ENCODE measurements at places on chromosomes 5 and 9.

GRCh38 chr5:154702477-154702876 lies 52.7 kb upstream of the LARP1 start:
- DNase-seq = no peak

GRCh38 chr9:107059220-107059619 lies 196.3 kb downstream of the ZNF462 start:
- no peak for DNase-seq

GRCh38 chr5:76084496-76085242 lies 1.5 kb downstream of the SV2C start:
- no peak for DNase-seq

- no peak for DNase-seq
Observed at GRCh38 chr5:39353717-39354399, 10.4 kb downstream of the C9 start.

GRCh38 chr5:174624733-174625522 lies 99.5 kb upstream of the MSX2 start:
- DNase-seq = no peak

DNA sequence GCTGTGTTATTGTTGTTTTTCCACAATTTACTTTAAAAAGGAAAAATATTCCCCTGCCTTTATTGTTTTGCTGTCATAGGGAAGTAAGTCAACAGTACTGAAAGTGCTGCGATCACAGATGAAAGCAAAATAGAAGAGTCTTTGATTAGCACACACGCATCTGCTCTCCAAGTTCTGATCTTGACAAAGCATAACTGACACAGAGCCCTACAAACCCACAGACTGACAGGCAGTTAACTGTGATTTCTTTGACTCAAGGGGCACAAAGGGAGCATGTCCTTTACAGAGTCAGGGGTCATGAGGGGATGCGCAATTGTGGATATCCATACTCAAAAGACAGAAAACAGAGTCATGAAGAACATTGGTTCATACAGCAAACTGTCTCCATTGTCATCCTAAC lies 123.7 kb downstream of the SNCAIP start:
- no peak for DNase-seq

GRCh38 chr9:81563739-81564138 lies 125.6 kb downstream of the TLE1 start:
- no peak for DNase-seq

DNA sequence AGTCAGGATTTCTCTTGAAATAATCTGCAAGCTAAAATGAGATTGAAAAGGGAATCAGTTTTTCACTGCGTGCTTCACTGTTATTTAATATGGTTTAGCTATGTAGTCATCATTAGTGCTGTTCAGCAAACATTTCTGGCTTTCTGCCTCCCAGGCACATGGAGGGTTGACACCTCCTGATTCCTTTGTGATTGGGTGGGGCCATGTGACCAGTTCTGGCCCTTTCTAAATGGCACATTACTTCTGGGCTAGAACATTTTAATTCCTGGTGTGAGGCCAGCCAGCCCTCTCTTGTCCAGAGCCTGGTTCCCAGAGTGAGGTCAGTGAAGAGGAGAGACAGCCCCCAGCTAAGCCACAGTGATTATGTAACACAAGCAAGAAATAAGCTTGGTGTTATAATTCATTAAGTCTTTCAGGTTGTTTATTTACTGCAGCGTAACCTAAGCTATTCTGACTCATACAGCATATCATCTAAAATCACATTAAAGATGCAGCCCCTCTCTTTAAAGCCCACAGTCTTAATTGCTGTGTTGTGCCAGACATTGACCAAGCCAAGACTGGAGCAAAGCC lies 17.4 kb upstream of the ARSI start:
- DNase-seq = no peak

GRCh38 chr5:139659695-139660101 lies 11.5 kb downstream of the CXXC5 start:
- DNase-seq = no peak

DNA sequence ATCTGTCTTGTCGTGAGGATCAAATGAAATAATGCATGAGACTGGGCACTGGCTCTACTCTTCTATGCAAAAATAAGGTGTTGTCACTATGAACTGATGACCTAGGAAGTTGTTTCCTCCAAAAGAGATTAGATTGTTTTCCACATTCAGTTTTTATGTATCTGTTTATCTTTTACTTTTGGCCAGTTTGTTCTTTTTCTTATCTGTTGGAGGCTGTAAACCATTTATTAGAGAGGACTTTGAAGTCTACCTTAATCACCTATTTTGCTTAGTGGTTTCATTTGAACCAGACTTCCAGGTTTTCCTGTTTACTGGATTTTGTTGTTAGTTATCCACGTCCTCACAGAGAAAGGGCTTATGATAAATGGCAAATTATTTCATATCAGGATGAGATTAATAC lies 21.5 kb upstream of the GDA start:
- no peak for DNase-seq

DNA sequence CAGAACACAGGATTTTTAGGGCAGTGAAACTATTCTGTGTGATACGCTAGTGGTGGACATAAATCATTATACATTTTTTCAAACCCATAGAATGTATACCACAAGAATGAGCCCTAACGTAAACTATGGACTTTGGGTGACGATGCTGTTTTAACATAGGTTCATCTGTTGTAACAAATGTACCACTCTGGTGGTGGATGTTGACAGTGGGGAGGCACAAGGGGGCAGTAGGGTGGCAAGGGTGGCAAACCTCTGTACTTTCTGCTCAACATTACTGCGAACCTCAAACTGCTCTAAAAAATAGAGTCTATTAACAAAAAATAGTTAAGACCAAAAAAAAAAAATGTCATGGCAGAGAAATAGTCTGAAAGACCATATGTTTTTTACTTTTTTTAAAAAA lies 9.1 kb upstream of the MVB12B start:
- no peak for DNase-seq

DNA sequence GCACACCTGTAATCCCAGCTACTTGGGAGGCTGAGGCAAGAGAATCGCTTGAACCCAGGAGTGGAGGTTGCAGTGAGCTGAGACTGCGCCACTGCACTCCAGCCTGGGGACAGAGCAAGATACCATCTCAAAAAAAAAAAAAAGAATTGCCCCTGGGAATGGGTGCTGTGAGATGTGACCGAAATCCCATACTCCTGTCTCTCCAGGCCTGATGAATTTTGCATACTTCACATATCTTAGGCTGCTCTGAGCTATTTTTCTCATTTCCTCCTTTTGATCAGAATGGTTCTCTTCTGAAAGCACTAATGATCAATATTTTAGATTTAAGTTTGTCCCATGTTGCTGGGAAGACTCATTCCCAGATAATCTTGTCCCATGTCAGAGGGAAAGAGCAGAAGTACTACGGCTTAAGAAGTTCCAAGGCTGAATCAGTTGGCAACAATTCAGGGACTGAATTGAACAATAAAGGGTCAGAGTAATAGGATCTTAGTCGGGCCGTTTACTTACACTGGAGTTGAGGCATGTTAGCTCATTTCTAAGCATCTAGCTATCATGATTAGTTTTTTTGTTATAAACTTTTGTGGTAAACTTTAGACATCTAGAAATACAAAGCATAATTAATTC lies 44.2 kb upstream of the TENT2 start:
- DNase-seq = no peak

Measured in activated T-helper 1 cell treated with anti-CD3 and anti-CD28 coated beads, Interleukin-2, amount 50 U/mL, for 16 hours (primary cell).